ENCODE measurements at places on chromosomes 7 and 10.

- DNase-seq = peak; percentile 60
Measured at GRCh38 chr10:110834629-110835301, 37.0 kb upstream of the PDCD4 start.

GRCh38 chr7:128941323-128941890 lies 3.7 kb downstream of the IRF5 start:
- DNase-seq = no peak

GRCh38 chr10:12833451-12833850 lies 168.1 kb downstream of the CCDC3 start:
- no peak for DNase-seq

GRCh38 chr10:35552650-35553342 lies 52.3 kb upstream of the GJD4 start:
- no peak for DNase-seq

DNA sequence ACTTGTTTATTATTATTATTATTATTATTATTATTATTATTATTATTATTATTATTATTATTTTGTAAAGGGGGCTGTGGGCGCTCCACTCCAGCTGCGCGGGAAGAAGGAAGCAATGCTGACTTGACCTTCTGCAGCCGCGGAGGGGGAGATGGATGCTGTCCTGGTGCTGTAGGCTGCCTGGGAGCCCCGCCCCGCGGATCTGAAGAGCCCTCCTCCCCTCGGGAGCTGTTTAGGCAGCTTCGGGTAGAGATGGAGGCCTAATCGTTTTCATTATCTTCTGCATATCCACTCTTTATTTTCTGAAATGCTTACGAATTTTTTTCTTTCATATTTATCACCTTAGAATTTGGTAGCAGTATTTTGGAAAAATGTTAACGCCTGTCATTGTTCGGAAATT lies 101.2 kb upstream of the KLF6 start:
- peak; percentile 70 for DNase-seq

GRCh38 chr10:130215931-130216231 lies 79.7 kb downstream of the GLRX3 start:
- DNase-seq = no peak

GRCh38 chr7:75624134-75624832 lies 114.5 kb downstream of the HIP1 start:
- DNase-seq = no peak

DNA sequence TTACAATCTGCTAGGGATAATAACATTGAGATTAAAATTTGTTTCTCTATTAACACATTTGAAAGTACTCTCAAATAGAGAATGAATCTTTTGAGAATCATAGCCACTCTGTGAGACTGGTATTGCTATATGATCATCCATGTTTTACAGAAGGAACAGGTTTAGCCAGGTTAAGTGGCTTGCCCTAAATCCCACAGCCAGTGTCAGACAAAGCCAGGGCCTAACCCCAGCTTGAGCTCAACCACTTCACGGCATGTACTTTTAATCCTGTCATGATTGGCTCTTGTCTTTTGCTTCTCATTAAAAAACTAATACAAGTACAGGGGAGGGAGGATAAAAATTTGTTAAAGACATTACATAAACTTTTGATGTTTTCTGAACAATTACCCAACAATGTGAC lies 3.8 kb upstream of the ZNRF2 start:
- DNase-seq = peak; percentile 50

DNA sequence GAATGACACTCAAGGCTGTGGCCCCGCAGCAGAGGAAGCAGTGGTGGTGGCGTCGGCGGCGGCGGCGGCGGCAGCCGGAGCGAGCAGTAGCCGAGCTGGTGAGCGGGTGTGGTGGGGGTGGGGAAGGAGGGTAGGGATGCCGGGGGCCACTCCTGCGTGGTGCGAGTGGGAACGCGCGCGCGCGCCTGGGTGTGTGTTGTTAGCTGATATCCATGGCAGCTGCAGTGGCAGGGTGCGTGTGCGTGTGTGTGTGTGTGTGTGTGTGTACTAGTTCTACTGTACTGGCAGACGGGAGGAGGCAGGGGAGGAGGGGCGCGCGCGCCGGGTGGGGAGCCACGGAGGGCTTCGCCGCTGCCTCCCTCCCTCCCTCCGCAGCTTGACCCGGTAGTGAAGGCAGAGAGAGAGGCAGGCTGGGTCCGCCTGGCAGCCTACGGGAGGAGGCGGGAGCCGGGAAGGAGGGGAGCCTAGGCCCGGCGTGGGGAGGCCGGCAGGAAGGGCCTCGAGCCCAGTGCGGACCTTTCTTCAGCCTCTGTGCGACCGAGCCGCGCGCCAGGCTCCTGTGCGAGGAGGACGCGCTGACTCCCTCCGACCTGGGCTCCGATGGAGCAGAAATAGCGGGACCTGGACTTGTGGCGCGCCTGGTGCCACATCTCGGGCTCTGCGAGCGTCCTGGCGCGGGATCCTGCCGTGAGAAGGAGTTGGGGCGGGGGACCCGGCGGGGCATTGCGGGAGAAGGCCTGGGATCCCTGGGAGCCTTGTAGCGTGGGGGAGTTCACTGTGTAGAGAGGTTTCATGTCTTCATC lies at the start of gene MAGI2:
MAGI2 (minus strand) TSS at position 110 of the 803 bp plus-strand sequence. CDS start 347 bp downstream, outside the sequence.
- DNase-seq = peak; percentile 78

DNA sequence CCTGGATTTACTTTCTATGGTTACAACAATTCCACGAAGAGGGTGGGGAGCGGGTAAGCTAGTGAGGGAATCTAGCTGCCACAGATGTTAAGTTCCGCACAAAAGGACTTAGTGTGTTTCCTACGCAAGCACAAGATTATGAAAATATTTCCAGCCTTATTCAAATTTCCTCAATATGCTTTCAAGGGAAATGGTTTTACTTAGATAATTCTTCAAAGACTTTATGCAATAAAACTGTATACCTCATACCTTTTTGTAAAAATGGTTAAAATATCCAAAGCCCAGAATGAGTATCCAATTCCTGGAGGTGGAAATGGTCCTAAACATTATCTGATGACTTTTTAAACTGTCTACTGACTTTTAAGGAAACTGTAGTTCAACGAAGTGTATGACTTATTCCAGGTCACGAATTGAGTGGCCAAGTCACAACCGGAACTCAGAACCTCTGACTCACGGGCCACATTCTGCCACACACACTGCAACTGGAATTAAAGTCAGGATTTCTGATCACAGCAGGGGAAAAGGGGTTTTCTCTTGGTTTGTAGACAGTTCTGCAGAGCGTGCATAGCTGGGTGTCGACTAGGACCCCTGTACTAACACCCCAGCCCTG lies 20.2 kb upstream of the INSIG1 start:
- DNase-seq = no peak

- peak; percentile 50 for DNase-seq
Measured at GRCh38 chr7:6026011-6026819, 5.0 kb upstream of the ANKRD61 start.

GRCh38 chr7:4119848-4120247 lies 562.2 kb upstream of the FOXK1 start:
- no peak for DNase-seq

DNA sequence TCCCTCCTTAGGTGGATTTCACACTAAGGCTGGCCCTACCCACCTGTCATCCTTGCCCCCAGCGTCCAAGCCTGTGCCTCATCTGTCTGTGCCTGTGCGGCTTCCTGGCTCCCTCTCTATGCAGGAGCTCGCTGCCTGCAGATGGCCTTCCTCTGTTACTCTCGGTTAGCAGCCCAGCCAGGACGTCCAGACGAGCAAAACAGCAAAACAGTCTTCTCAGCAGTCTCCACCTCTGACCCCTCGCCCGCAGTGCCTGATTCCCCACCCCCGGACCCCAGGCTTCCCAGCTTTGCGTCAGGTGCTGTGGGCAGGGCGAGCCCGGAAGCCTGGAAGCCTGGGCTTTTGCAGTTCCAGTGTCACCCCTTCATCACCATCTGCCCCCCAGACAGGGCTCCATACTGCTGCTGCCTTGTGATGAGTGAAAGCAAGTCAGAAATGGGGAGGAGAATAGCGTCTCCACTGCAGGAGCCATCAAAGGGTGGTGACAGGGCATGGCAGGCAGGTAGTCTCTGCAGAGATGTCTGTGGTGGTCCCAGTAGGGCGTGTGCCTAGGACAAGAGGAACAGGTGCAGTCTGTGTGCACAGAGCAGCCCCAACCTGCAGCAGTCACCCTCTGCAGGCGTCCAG lies 88.5 kb downstream of the ADCY1 start:
- no peak for DNase-seq

DNA sequence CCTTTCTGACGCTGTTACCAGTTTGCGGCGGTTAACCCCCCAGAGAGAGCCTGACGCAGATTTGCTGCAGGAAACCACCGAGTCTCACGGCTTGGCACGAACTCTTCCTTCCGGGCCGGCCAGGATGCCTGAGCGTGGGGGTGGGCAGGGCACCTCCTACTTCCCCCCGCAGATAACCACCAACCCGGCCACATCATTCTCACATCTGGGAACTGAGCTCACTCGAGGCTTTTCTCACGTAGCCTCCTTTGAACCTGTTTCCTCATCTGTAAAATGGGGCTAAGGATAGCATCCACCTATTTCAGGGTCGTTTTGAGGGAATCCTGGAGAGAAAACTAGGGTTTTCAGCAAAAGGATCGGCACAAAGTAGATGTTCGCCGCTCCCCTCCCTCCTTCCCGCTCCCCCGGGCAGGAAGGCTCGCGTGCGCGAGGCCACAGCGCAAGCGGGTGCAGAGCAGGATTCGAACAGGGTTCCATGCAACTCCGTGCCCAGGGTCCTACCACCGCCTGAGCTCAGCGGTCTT lies 23.6 kb downstream of the DDIT4 start:
- no peak for DNase-seq

DNA sequence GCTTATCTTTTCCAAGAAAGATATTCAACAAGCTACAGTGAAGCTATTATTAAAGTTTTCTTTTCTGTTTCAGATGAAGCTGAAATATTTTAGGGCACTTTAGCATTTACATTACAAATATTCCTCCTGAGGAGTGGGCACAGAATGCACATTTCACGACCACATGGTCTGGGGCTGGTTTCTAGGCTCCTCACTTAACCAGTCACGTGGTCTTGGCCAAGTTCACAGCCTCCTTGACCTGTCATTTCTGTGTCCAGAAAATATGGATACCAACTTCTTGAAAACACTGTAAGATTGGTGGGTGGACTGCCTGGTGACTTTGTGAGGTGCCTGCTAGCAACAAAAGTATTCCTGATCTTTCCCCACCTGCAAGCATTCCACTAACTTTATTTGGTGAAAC lies 70.9 kb downstream of the FAM171A1 start:
- DNase-seq = no peak

- no peak for DNase-seq
Measured at GRCh38 chr7:69796416-69796815, 198.1 kb downstream of the AUTS2 start.

All from neural progenitor cell (in vitro differentiated cells).